ENCODE measurements at places on chromosomes 16 and 17. TPM values are rescaled to one million over a fixed set of nuclear protein-coding genes. Genes with fewer than 3 reads are reported as not detected.

ITGB3 gene
- 5.4 TPM for total RNA-seq

MAPT gene
- 1.7 TPM for total RNA-seq

HOXB7 gene
- total RNA-seq: 32.4 TPM

RFNG gene
- total RNA-seq: 24.0 TPM

EXOSC6 gene
- total RNA-seq: 13.8 TPM

CLEC10A gene
- total RNA-seq: not detected

MYL11 gene
- total RNA-seq: not detected

RBFOX1 gene
- not detected for total RNA-seq

MT1F gene
- 12.9 TPM for total RNA-seq

LITAFD gene
- not detected for total RNA-seq

ASGR2 gene
- 0.07 TPM for total RNA-seq

C17orf78 gene
- total RNA-seq: not detected

TMC5 gene
- total RNA-seq: 8.0 TPM

GAS7 gene
- 0.49 TPM for total RNA-seq

SLC35G6 gene
- total RNA-seq: not detected

ZNF469 gene
- 14.2 TPM for total RNA-seq

ARHGAP23 gene
- total RNA-seq: 50.0 TPM
